ENCODE measurements at places on chromosomes 16 and 17. TPM values are rescaled to one million over a fixed set of nuclear protein-coding genes. Genes with fewer than 3 reads are reported as not detected.

- no peaks in the 10 kb centered on the region for H3K27me3 ChIP-seq
- no peaks in the 10 kb centered on the region for H3K36me3 ChIP-seq
- DNase-seq = peak; percentile 78
- no peaks in the 10 kb centered on the region for H3K4me1 ChIP-seq
- H3K4me3 ChIP-seq = no peak overlapping the region
- H3K27ac ChIP-seq = no peak overlapping the region
These were observed 20.8 kb downstream of the NPRL3 start for GRCh38 chr16:117379-118365.

DNA sequence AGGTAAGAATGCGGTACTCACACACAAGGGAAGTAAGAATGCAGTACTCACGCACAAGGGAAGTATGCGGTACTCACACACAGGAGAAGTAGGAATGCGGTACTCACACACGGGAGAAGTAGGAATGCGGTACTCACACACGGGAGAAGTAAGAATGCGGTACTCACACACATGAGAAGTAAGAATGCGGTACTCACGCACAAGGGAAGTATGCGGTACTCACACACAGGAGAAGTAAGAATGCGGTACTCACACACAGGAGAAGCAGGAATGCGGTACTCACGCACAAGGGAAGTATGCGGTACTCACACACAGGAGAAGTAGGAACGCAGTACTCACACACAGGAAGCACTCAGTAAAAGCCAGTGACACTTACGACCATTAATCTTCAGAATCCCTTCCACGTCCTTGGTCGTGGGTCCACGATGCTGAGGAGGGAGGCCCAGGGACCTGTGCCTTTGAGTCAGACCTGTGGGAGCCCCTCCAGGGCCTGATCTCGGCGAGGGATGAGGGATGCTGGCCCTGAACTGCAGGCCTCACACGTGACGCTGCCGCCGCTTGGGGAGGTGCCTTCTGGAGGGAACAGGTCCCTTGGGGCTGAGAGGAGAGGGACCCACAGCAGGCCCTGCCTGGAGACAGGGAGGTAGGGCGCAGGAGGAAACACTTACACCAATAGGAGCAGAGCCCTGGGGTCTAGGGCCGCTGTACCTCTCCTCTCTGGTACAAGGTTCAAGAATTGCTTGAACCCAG, 20.2 kb downstream of the ABR start:
- H3K27me3 ChIP-seq = no peaks in the 10 kb centered on the region
- DNase-seq = no peak
- H3K36me3 ChIP-seq = no peaks in the 10 kb centered on the region
- no peak overlapping the region for H3K4me3 ChIP-seq
- no peak overlapping the region for H3K27ac ChIP-seq

GRCh38 chr17:20225162-20226115, 216.3 kb downstream of the SPECC1 start:
- no peak overlapping the region for H3K27ac ChIP-seq
- H3K4me3 ChIP-seq = no peak overlapping the region
- H3K4me1 ChIP-seq = no peaks in the 10 kb centered on the region
- no peaks in the 10 kb centered on the region for H3K36me3 ChIP-seq

- H3K4me1 ChIP-seq = peaks cover 8% of the 10 kb centered on the region
- H3K4me3 ChIP-seq = no peak overlapping the region
- peak; percentile 46 for DNase-seq
- H3K27me3 ChIP-seq = no peaks in the 10 kb centered on the region
These were observed 1.9 kb upstream of the NFAT5 start for GRCh38 chr16:69563605-69564580.

- no peaks in the 10 kb centered on the region for H3K36me3 ChIP-seq
- H3K4me1 ChIP-seq = no peaks in the 10 kb centered on the region
- no peaks in the 10 kb centered on the region for H3K27me3 ChIP-seq
- DNase-seq = no peak
These were observed 215.5 kb upstream of the RPL38 start for GRCh38 chr17:73987845-73988509.

DNA sequence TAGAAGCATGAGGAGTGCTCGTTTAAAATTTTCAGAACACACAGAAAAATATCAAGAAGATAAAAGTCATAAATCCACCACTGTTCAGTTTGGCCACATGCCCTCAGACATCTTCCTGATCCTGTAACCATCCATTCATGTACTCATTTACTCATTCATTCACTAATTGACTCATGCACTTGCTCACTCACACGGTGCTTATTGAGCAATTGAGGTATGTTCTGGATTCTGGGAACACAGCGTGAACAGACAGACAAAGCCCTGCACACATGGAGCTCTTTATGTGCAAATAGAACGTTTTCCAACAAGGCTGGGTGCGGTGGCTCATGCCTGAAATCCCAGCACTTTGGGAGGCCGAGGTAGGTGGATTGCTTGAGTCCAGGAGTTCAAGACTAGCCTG, 10.2 kb upstream of the NATD1 start:
- no peak overlapping the region for H3K27ac ChIP-seq
- no peak for DNase-seq

GRCh38 chr16:69942627-69943170, 8.4 kb upstream of the CLEC18A start:
- H3K4me3 ChIP-seq = no peak overlapping the region
- H3K4me1 ChIP-seq = no peaks in the 10 kb centered on the region
- no peak for DNase-seq
- peaks cover 52% of the 10 kb centered on the region for H3K36me3 ChIP-seq
- H3K27me3 ChIP-seq = no peaks in the 10 kb centered on the region

- H3K36me3 ChIP-seq = peaks cover 6% of the 10 kb centered on the region
- no peaks in the 10 kb centered on the region for H3K27me3 ChIP-seq
- no peak overlapping the region for H3K4me3 ChIP-seq
- peak overlapping the region; percentile 93 for H3K27ac ChIP-seq
These were observed 5.1 kb downstream of the PLCD3 start for GRCh38 chr17:45127207-45127547.

DNA sequence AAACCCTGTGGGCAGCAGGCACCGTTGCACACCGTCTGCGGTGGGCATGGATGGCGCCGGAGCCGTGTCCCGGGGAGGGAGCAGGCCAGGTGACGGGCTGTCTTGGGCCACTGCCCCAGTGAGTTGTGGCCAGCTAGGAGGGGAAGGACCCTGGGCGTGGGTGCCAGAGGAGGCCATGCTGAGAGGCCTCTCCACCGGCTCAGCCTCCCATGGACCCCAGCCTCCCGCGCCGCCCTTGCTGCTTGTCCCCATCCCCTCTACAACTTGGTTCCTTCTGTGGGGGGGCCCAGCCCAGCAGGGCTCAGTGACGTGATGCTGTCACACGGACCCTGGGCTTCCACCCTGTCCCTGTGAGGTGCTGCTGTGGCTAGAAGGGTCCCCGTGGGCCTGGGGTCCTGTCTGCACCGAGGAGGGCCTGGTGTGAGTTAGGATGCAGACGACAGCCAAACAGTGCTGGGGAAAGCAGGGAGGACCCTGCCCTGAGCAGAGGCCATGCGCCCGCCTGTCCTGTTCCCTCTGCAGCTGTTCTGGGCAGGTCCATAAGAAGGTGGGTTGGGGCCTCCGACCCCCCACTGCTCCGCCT, 11.3 kb downstream of the UBE2I start:
- H3K4me3 ChIP-seq = no peak overlapping the region
- H3K27me3 ChIP-seq = no peaks in the 10 kb centered on the region
- DNase-seq = no peak
- H3K27ac ChIP-seq = no peak overlapping the region
- no peaks in the 10 kb centered on the region for H3K4me1 ChIP-seq
- peaks cover 33% of the 10 kb centered on the region for H3K36me3 ChIP-seq

The C16orf74 gene
- 4.9 TPM for polyA plus RNA-seq

The CLDN6 gene
- polyA plus RNA-seq = 0.04 TPM

The CTRL gene
- polyA plus RNA-seq = 1.4 TPM

Data from small intestine (tissue), 16 donors.